ENCODE measurements at places on chromosomes 2 and 18.

GRCh38 chr2:237156031-237156856, 70.6 kb downstream of the COPS8 start:
- peak; percentile 21 for DNase-seq

DNA sequence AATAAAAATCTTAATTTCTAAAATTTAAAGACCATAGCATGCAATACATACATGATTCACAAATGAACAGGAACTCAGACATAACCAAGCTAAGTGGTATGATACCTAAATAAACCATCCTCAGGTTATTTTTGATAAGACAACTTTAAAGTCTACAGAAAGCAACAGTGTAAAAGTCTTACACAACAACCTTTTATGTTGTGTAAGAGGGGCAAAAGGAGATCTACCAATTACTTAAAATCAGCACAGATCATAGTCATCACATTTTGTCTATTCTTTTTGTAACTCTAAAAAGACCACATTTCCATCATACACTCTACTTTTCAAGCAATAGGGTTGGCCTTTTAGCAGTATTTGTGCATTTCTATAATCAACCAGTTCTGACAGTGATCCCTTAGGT, 16.3 kb downstream of the SP3 start:
- no peak for DNase-seq

DNA sequence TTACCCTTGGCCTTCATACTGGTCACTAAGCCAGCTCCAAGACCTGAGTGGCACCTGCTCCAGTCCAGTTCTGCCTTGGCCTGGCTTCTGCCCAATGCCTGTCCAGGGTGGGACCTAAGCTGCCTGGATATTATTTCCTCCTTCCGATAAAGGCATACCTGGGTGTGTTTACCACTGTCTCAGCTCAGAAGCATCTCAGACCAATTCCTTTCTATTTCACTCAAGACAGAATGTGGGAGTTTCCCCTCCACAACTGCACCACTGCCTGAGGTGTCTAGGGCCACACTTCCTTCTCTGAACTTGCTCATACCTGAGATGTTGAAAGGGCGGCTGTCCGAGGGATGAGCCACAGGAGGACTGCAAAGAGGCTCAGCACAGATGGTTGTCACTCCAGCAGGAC, 18.4 kb upstream of the CAB39 start:
- no peak for DNase-seq

DNA sequence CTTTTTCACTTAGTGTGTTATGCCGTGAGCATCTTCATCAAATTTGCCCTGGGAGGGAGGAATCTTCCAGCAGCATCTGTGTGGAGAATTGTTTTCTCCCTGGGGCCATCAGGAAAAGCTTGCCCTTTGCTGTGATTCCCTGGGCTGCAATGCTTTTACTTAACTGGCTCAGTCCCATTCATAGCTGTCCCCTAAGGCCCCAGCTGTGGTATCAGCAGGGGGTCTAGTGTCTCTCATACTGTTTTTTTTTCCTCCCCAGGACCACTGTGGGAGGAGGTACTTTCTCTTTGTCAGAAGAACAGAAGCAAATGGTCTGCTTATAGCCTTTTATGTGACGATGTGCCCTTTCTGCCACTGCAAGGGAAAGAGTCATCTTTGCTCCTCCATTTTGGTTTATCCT, 176.8 kb upstream of the CELF4 start:
- peak; percentile 29 for DNase-seq

- no peak for DNase-seq
These were observed 500.5 kb upstream of the SPHKAP start for GRCh38 chr2:228681979-228682378.

GRCh38 chr2:132549935-132550670, 119.9 kb downstream of the LYPD1 start:
- DNase-seq: no peak

- DNase-seq: no peak
These were observed 68.7 kb downstream of the MYL12B start for GRCh38 chr18:3330622-3331021.
